NCI-H446 treated with DMSO at 0.1 percent for 48 hours (cell line): ENCODE measurements at places on chromosomes 13 and 19.

- DNase-seq: no peak
Measured at GRCh38 chr13:77859450-77859849, 59.2 kb downstream of the EDNRB start.

DNA sequence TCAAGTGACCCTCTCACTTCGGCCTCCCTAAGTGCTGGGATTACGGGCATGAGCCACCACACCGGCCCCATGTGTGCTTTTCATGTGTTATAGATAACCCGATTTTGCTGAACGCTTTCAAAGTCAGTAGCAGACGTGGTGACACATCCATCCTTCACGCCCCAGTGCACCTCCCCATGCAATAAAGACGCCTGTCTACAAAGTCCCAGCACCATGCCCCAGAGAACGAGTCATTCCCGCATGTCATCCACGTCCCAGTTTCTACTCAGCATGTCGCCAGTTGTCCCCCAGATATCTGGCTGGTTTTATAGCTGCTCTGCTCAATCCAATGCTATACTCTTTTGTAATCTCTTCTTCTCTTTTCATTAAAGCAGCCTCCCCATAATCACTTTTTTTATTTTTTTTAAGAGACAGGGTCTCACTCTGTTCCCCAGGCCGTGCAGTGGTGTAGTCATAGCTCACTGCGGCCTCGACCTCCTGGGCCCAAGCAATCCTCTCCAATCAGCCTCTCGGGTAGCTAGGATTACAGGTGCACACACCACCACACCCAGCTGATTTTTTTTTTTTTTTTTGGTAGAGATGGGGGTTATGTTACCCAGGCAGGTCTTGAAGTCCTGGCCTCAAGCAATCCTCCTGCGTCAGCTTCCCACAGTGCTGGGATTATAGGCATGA, 42.5 kb downstream of the DNM2 start:
- DNase-seq: peak; percentile 24

GRCh38 chr13:113671066-113672001, 4.3 kb downstream of the GRK1 start:
- DNase-seq: no peak

GRCh38 chr19:38384209-38385027, 3.4 kb downstream of the GGN start:
- no peak for DNase-seq

- DNase-seq: peak; percentile 34
Measured at GRCh38 chr13:53151336-53152056, 122.9 kb downstream of the OLFM4 start.

DNA sequence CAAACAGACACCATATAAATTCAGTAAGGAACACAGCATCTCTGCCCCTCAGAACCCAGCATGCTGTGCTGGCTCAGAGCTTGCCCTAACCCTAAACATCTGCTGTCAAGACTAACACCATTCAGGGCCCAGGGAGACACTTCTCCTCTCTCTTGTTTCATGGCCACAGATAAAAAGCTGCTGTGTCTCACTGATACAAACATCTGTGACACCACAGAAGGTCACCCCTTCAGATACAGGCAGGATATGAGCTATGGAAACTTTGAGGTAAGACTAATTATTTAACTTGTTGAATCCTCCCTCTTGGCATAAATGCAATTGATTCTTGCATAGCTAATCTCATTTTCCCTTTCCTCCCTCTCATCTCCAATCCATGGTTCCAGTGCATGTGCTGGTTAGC, 61.6 kb upstream of the GPR12 start:
- DNase-seq: no peak

DNA sequence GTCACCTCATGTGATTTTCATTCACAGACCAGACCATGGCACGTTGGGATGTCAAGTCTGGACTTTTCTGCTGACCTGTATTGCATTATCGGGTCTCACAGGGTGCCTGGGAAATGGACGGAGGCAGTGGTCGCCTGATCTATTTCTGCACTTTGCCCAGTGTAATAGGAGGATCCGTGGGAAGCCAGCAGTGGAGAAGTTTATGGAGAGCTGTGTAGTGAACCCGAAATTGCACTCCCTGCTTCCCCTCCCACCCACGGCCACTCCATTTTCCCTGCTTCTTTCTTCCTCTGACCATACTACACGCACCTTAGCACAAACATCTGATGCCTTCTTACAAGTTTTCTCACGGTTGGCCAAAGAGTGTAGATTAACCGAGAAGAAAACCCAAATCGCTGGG, 16.9 kb downstream of the EFNB2 start:
- DNase-seq: no peak

GRCh38 chr13:38819053-38819452, 132.2 kb downstream of the FREM2 start:
- peak; percentile 19 for DNase-seq

- DNase-seq: no peak
Measured at GRCh38 chr13:44231786-44232516, 141.7 kb upstream of the SERP2 start.

- no peak for DNase-seq
Measured at GRCh38 chr13:28534210-28534609, 39.3 kb upstream of the FLT1 start.

- no peak for DNase-seq
Measured at GRCh38 chr19:52527956-52528351, 486 bp downstream of the ZNF808 start.

DNA sequence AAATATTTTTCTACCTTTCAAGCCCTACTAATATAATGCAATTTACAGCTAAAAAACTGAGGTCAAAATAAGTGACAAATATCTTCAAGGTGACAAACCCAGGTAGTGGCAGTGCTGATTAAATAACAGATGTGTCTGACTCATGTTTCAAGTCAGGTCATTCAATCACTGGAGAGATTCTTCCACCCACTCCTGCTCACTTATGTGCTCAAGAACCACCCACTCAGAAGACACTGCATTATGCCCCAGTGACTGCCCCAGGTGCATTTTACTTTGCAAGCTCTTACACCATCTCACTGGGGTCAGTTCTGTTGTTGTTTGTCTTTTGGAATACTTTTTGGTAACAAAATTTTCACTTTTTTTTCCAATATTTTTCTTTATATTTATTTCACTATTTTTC, 2.2 kb downstream of the ZNF100 start:
- DNase-seq: no peak

DNA sequence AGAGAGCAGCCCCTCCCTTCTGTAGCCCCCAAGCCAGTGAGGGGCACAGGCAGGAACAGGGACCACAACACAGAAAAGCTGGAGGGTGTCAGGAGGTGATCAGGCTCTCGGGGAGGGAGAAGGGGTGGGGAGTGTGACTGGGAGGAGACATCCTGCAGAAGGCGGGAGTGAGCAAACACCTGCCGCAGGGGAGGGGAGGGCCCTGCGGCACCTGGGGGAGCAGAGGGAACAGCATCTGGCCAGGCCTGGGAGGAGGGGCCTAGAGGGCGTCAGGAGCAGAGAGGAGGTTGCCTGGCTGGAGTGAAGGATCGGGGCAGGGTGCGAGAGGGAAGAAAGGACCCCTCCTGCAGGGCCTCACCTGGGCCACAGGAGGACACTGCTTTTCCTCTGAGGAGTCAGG, 4.2 kb downstream of the KLK3 start:
- no peak for DNase-seq

DNA sequence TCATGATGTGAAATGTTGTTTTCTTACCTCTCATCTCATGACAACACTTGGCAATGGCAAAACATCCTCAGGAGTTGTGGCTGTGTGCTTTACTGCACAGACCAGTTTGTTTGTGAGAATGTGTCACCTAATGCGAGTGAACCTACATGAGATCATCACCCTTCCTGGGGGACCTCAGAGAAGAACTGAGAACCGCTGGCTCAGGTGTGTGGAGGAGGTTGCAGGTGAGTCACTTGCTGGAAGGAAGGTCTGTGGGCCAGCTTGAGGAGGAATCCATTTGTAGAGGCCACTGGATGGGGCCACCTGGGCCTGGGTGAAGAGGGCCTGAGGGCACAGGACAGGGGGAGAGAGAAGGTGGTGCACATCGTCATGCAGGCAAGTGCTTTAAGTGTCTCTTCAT, 3.0 kb upstream of the CEACAM1 start:
- DNase-seq: no peak

DNA sequence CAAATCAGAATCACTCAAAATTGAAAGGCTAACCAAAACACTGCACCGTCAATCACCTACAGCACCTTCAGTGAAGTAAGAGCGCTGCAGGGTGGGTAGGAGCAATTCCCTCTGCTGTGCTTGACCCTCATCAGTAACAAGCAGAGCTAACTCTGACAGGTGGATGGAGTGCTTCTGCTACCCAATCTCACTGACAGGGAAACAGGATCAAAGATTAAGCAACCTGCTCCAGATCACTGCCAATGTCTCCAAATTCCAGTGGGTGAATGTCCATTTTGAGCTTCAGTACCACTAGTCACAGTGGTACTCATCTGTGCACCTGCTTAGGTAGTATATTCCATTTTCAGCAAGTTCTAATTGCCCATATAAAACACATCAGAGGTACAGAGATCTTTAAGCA, 25.2 kb downstream of the BRD4 start:
- DNase-seq: no peak

GRCh38 chr19:44447916-44448674, at the start of gene ZNF229:
Gene ZNF229 (minus strand): TSS chr19:44448472. CDS start chr19:44442847, 5,625 bp downstream.
- peak; percentile 67 for DNase-seq

GRCh38 chr19:1673645-1674292, 21.4 kb upstream of the TCF3 start:
- DNase-seq: no peak

GRCh38 chr13:66205807-66206206, 1024.3 kb downstream of the PCDH9 start:
- no peak for DNase-seq

DNA sequence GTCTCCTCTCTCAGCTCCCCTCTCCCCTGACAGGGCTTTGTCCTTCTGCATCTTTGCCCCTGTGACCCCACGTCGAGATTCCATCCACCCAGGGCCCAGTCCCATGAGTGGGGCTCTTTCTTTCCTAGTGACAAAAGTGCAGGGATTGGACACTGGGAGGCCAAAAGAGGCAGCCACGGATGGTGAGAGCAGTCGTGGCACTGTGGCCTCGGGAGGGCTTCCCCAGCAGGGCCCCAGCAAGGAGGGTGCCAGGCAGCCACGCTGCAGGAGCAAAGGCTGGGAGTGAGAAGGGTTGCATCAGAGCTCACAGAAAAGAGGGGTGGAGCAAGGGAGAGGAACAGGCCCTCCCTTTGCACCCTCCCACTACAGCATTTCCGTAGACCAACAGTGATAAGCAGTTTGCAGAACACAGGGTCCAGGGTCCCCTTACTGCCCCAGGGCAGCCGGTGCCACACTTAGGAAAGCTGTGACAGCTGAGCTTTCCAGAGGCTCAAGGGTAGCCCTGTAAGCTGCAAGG, 4.9 kb downstream of the ZSCAN1 start:
- no peak for DNase-seq

- DNase-seq: peak; percentile 77
Measured at GRCh38 chr13:51955281-51955771, 55.9 kb downstream of the ATP7B start.

GRCh38 chr19:4399812-4400134, 574 bp downstream of the SH3GL1 start:
- no peak for DNase-seq

- DNase-seq: peak; percentile 43
Measured at GRCh38 chr13:99909836-99910619, 61.5 kb downstream of the ZIC5 start.

GRCh38 chr19:19547674-19548336, 9.7 kb downstream of the CILP2 start:
- no peak for DNase-seq

DNA sequence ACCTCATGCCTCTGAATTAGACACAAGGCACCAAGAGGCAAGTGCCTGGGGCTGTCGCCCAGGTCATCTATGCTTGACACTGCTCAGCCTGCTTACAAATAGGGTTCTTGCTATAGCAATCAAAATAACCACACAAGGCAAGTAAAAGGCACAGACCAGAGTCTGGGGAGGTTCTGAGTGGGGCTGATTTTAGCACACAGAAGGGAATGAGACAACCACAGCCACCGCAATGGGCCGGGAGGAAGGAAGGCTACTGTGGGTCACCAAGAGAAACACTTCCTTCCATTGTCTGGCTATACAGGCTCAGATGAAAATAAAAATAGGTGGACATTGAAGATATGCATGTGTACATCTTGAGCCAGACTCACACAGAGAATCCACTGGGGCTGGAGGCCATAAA, 159.1 kb downstream of the DLEU7 start:
- no peak for DNase-seq

DNA sequence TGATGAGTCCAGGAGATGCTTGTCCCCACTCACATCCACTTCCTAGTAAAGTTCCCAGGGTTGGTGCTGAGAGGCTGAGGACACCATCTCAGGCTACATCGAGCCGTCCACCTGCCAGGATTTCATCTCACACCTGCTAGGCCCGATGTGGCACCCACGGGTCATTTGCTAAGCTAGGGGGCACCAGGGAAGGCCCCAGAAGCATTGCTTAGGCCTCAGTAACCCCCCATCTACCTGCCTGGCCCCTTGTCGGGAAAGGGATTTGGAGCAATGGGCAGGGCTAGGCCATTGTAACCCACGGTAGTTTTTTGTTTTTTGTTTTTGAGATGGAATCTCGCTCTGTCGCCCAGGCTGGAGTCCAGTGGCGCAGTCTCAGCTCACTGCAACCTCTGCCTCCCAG, 51.8 kb downstream of the F2RL3 start:
- DNase-seq: no peak

DNA sequence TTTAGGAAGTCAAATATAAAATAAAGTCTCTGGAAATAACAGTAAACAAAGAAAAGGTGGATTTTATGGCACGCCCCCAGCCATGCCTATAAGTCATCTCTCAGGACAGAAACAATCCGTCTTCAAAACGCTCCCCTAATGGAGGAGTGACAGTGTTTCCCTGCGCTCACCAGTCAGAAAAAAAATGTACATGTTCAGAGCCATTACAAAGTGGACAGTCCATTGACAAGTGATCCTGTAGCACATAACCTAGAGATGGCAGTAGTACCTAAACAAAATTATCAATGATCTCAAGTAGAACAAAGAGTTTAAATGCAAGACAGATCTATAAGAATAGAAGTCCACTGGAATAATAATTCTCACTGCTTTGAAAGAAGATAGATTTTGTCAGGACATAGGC, 891.7 kb upstream of the MIR17HG start:
- DNase-seq: no peak

DNA sequence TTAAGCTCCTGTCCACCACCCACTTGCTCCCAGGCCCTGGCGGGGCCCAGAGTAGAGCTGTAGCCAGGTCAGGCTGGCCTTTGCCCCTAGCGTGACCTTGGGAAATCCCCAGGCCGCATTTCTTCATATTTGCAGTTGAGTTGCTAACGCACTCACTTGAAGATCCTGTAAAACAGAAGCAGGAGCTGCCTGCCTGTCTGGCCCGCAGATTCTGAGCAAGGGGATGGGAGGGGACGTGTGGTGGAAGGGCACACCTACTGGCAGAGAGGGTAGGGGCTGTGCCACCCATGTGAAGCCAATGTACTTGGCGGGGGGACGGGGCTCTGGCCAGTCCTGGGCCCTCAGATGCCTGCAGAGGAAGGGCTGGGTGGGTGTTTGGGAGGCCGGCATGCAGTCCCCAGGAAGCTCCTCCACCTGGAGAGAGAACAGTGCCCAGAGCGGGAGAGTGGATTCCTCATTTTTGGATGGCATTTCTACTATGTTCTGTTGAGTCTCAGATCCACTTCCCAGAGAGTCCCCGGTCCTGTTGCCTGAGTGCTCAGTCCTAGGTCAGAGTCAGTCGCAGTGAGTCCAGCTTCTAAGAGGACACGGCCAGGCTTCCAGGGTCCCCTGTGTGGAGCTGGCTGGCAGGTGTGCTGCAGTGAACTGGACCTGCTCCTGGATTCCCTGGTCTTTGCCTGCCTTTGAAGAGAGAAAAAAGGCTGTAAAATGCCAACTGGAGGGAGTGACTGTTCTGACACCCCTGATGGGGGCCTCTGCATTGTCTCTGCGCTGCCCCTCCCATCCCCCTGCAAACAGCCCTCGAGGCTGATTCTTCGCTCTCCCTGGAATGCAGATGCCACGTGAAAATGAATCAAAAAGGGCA, 62.9 kb downstream of the GGACT start:
- DNase-seq: no peak
